ENCODE measurements at places on chromosomes 2 and 18.

GRCh38 chr18:55920063-55920462 lies 332.1 kb upstream of the TCF4 start:
- no peak for DNase-seq

- peak; percentile 81 for DNase-seq
Observed at GRCh38 chr18:76514573-76514972, 19.5 kb upstream of the ZNF516 start.

- DNase-seq: no peak
Observed at GRCh38 chr2:3633089-3633981, 24.7 kb upstream of the ALLC start.

DNA sequence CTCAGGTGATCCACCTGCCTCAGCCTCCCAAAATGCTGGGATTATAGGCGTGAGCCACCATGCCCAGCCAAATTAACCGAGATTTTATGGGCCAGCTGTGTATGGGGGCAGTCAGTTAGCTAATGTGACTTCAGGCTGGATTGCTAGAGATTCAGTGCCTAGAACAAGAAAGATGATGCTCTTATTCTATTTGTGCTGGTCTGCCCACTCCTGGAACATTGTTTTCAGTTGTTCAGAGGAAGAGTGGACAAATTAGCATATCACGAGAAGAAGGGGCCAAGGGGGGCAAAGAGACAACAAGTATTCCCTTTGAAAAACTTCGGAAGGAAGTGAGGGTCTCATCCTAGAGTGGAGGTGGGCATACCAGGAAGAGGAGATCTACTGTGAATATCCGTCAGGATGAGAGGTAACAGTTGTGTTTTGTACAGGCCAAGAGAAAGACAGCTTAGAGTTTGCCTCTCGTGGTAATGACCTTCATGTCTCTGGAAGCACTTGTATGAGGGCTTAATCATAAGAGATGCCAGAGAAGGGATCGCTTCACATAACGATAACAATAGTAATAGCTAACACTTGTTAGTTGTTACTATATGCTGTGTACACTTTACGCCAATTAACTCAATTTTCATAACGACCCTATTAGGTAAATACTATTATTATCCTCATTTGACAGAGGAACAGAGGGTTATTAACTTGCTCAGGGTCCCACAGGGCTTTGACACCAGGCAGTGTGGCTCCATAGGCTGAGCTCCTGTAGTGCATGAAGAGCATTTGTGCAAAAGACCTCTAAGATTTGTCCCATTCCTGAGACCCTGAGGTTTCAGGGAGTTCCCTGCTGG lies 138.3 kb downstream of the DDX1 start:
- DNase-seq: no peak

GRCh38 chr2:38277245-38278116 lies 99.6 kb downstream of the ATL2 start:
- no peak for DNase-seq

DNA sequence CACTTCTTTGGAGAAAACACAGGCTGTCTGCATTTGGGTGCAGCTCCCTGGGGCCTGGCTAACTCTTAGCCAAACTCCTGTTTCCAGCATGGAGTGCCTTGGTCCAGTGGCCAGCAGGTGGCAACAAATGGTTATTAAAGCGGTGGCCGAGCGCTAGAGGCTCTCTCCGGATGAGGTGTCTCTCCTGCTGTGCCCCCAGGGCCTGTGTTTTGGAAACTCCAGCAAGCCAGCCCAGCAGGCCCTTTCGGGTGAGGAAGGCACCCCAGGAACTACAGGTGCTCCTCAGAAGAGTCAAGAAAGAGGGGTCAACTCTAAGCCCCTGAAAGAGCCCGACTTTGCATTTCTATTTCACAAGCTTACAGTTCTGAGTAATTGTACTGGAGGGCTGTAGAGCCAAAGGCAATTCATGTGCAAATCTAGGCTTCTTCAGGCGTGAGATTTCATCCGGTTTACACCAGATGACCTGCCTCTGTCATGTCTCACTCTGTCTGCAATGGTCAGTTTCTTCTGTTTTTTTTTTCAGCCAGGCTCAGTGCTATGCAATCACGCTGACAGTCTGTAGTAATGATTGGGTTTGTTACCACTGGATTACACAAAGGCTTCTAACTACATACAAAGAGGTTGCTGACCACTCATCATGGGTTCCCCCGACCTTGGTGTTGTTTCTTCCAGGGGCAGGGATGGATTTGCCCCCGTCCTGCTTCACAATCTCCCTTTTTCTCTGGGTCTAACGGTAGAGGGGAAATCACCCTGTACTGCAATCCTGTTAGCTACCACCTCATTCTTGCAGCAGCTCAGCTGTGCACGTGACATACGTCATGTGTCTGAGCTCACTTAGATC lies 7.6 kb upstream of the CHRNA1 start:
- DNase-seq: peak; percentile 76

DNA sequence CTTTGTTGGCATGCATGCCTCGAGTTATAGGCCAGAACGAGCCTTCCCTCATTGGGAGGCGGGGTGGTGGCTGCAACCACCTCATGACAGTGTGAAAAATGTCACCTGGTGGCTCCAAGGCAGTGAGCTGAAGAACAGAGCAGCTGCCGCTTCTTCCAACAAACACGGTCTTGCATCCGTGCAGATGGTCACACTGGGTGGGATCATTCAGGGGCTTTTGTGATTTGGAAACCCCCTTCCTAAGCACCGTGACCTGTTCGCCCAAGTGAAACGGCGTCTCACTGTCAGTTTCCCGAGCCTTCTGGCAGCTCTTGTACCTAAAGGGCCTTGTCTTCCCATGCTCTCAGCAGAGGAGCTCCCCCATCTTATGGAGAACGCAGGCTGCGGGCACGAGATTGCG lies 159.7 kb downstream of the NAPG start:
- DNase-seq: no peak

DNA sequence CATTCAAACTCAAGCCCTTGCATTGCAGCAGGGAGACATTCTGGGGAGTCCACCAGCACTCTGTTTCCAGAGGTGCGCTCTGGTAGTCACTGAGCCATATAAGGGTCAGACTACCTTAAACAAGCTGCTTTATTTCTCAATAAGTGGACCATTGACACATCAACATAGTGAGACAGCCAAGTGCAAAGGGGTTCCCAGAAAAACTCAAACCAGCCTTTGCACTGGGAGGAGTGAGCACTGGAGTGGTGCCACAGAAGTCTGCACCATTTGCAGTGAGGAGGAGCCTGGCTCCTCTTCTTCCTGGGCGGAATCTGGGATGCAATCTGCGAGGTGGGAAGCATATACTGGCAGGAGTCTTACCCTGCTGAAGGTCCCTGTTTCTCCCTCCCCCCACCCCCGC lies 86.4 kb downstream of the OSR1 start:
- DNase-seq: no peak

GRCh38 chr2:210544831-210545230 lies 11.6 kb upstream of the CPS1 start:
- DNase-seq: no peak

DNA sequence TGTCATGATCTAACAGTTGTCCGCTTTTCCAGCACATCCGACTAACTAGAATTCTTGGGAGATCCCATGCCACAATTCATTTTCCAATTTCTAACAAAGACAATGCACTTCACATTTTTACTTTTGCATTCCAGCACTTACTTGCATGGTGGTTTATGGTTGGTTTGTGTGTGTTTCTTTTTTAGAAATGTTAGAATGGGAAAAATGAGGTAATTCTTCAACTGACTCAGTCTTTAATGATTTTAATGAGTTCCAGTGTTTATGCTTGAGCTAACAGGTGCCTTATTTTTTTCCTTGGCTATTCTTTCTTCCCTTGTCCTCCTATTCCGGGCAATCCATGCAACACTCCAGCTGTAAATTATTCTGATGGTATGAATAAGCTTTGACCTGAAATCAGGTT lies 46.4 kb downstream of the SLC8A1 start:
- DNase-seq: no peak

- no peak for DNase-seq
Observed at GRCh38 chr2:148969659-148970061, 68.8 kb upstream of the LYPD6B start.

GRCh38 chr2:72793798-72794440 lies 31.9 kb downstream of the EXOC6B start:
- no peak for DNase-seq

GRCh38 chr2:52765735-52766134 lies 1001.9 kb upstream of the CHAC2 start:
- DNase-seq: no peak

DNA sequence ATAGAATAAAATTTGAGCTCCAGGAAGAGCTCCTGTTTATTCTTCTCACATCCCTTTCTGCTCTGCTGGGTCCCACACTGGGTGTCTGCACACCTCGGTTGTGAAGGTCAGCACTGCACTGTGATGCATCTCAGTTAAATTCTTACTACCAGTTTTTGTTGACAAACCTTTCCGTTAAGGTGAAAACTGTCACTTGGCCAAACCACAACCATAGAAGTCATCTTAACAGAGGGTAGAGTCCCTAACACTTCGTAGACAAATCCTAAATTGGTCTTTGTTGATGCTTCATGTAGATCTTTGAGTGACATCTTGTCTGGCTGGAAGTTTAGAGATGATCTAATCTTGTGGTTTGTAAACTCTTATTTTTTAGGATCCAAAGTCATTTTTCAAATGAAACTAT lies 167.4 kb upstream of the MAP3K20 start:
- DNase-seq: no peak

DNA sequence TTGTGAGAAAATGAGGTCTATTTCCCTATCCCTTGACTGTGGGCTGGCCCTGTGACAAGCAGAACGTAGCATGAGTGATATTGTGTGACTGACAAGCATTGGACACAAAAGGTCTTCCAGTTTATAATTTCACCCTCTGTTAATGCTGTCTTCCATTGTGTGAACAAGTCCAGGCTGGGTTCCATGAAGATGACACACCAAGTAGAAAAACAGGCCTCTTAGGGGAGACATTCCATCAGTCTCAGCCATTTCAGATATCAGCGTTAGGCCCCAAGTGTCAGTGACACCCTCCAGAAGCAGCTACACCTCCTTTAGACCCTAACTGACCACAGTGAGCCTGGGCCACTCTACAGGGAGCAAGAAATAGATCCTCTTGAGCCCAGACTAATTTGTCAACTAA lies 511.3 kb downstream of the FBXO15 start:
- no peak for DNase-seq

GRCh38 chr2:107112561-107112960 lies 226.6 kb upstream of the ST6GAL2 start:
- no peak for DNase-seq

DNA sequence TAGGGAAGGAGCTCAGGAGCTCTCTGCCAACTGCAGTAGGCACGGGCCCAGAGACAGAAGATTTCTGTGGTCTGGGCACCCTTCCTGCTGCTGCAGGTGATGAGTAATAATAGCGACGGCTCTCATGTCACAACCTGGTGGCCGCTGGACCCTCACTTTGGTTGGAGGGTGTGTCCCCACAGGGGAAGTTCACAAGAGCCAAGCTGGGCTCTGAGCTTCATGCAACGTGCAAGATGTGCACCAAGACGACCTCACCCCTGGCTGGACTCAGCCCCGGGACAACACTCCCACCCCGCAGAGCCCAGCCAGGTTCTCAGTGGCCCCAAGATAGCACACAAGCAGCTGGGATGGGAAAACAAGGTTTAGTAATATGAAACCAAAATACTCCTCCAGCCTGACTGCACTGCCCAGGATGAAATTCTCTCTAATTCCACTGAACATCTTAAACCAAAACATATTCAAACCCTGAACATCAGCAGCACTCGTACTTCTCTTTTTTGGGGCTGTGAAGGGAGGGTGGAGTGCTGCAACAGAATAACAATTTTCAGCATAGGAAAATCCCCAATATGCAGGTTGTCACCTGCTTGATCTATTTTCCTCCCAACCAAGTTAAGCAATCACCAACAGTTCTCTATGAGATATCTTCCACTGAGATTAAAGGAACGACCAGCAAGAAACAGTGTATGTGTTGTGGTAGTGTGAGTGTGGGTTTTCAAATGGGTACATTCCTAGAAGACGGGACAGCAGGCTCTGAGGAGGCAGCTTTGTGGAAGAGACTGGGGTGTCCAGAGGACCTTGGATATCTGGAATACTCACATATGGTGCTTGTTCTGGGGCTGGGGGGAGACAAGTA lies 26.5 kb downstream of the BCL2 start:
- peak; percentile 37 for DNase-seq

DNA sequence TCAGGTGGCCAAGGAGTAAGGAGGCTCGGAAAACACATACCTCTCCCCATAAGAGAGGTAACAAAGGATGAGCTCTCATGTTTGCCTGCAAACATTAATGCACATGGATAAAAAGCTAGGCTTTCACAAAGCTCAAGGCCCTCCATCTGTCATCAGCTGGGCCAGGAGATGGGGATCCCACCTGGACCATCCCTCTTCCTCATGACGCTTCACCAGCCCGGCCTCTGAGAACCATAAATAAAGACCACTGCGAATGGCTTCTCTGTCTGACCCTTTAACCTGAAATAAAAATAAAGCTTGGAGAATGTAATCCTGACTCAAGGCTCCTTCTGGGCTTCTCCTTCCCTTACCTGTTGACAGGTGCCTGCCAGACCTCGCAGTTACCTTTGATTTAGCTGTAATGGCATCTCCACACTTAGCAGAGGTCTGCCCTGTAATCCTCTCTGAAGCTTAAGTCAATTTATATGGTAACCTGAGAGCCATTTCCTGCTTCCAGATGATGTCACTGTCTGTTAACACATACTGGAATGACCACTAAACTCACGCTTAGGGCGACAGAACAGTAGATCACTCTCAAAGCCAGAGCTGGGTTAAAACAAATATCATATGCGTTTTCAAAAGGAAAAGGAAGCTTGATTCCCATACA lies 29.3 kb upstream of the FOXI3 start:
- peak; percentile 22 for DNase-seq

DNA sequence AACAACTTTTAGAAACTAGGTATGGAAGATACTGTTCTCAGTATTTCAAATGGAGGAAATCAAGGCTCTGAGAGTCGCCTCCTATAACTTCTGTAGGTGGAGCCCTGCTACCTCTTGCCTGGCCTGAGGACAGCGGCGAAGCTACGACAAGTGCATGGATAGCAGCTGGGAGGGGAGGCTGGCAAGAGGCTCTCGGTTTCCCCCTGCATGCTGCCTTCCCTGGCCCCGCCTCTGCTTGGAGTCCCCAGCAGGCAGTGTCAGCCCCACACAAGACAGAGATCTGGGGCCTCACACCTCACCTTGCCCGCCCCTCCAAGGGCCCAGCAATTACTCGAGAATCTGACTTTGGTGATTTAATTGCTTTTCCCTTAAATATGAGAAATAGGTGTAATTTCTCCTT lies 107.6 kb upstream of the POU3F3 start:
- DNase-seq: no peak

DNA sequence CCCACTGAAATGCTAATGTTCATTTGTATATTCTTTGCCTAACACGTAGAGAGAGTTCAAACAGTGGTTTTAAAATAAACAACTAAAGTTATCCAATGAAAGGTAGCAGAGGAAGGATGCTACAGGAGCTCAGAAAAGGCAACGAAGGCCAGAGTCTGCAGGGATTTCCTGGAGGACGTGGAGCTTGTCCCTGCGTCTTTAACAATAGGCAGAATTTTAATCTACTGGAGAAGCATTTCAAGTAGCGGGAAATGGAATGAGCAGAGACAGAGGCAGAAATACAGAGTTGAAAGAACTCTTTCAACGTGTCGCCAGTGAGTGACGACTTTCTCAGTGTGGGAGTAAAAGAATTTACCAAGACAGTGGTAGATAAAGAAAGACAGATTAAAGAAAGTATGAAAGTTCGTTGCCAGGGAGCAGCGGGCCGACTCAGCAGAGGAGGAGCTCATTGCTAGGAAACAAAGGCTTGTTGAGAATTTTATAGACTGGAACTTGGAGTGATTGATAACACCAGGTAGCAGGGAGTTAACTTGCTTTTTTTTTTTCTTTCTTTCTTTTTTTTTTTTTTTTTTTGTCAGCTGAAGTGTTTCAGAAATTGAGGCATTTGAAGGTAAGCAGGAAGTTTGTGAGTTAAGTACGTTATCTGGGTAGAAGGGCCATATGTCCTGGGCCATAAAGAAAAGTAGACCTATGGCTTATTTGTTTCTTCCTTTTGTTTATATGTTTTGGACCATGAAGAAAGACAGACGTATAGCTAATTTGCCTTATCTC lies 625 bp upstream of the NBAS start:
- no peak for DNase-seq

Measured in NB4 (cell line).